SK-N-MC (cell line): ENCODE measurements at places on chromosomes 16 and 17.

DNA sequence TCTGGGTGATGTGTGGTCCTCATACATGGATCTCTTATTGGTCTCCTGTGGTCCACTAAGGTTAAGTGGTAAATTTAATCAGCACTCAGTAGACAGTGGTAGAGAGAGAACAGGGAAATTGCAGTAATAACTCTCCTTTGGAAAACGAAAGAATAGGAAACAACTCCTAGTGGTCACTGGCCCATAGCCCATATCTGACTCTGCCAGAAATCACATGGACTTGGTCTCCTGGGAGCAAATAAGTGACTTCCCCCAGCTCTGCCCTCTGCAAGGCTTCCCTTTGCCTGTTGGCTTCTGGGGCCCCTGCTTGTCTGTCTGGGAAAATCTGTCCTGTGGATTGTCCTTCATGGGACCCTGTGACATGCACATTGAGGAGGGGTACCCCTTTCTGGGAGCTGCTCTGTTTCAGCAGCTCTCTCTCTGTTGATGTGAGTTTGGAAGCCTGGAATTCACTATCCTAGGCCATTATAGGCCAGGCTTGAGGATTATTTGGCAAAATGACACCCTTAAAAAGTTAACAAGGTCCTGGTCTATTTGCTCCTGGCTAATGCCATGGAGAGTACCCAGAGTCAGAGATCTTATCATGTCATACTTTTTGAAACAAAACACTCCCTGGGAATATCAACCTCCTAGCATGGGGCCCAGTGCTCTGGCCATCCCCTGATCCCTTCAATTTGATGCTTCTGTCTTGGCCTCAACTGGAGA lies 58.0 kb upstream of the HNF1B start:
- DNase-seq: no peak

DNA sequence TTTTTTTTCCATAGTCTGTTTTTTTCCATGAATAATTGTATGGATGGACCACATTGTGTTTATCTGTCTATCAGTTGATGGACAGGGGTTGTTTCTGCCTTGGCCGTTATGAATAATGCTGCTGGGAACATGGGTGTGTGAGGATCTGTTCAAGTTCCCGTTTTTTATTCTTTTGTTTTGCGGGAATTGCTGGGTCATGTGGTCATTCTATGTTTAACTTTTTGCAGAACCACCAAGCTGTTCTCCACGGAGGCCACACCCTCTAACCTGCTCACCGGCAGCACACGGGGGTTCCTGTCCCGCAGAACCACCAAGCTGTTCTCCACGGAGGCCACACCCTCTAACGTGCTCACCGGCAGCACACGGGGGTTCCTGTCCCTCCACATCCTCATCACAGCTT lies 5.9 kb upstream of the MSLN start:
- DNase-seq: no peak

- no peak for DNase-seq
Measured at GRCh38 chr16:47523342-47524006, 62.3 kb downstream of the PHKB start.

GRCh38 chr16:77943801-77944200 lies 78.5 kb upstream of the CLEC3A start:
- no peak for DNase-seq

DNA sequence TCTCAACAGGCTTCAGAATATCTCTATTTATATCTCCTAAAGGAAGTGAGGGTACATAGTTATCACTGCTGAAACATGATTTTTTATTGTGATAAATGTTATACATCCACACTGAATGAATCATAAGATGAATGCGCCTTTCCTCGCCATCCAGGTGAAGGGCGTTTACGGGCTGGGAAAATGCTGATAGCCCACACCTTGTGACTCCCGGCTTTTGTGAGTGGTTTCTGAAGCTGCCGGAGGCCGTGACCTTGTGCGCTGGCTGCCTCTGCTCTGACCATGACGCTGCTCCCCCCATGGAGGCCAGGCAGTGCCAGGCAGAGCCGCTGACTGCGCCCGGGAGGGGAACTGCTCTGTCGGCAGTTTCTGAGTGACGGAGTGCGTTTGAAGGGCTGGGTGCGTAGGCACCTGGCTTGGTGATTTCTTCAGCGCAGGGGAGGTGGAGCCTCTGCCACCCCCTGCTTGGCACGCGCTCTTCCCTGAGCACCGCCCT lies 97.2 kb downstream of the RAP1GAP2 start:
- no peak for DNase-seq

- DNase-seq: no peak
Measured at GRCh38 chr17:49951362-49952082, 17.5 kb upstream of the DLX4 start.

DNA sequence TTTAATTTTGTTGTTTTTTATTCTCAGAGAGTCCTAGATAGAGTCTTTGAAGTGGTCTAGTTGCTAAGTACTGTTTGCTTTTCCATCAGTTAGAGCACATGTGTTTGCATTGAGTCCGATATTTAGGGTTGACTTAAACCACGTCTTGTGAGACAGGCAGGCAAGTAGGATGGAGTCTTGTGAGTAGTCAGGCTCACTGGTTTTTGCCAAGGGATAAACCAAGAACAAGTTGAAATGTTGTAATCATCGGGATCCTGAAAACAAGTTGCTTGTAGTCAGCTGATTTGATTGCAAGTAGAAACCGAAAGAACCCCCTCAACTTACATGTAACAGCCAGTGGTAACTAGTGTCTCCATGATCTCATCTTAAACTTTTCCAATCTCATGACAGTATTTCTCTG lies 17.2 kb downstream of the ATP6V0A1 start:
- DNase-seq: no peak

GRCh38 chr17:31308372-31309334 lies 5.2 kb downstream of the EVI2B start:
- DNase-seq: no peak
